Stimulated activated memory B cell treated with anti-CD40 and anti-IgM and Interleukin-4, amounts not matched to agents 10 μg/mL and 1 μg/mL and 100 μg/mL, for 72 hours (primary cell): ENCODE measurements at places on chromosomes 11 and 22.

- H3K27ac ChIP-seq: no peak overlapping the region
- ATAC-seq: no peak
- H3K36me3 ChIP-seq: peaks cover 5% of the 10 kb centered on the region
- H3K4me1 ChIP-seq: no peaks in the 10 kb centered on the region
Measured at GRCh38 chr11:123218451-123218850, 23.4 kb upstream of the CLMP start.

DNA sequence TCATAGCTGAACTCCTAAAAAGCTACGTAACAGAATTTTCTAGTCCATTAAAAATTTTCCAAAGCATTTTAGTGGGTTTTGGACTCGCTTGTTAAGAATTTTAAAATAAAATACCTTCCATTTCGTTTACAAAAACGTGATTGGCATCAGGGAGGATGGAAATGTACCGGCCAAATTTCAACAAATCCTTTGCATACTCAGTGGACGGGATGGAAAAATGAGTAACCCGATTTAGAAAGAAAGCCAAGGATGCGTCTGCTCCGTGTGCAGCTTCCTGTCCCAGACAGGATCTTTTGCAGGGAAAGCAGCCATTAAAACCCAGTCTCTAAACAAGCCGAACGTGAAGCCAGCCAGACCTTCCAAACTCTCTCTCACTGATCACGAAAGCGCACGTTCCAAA is 15.6 kb downstream of the TMEM184B start:
- H3K4me3 ChIP-seq: no peak overlapping the region
- no peaks in the 10 kb centered on the region for H3K27me3 ChIP-seq
- no peak for ATAC-seq
- H3K36me3 ChIP-seq: no peaks in the 10 kb centered on the region

GRCh38 chr22:24595228-24595627 is 2.4 kb upstream of the LRRC75B start:
- H3K27me3 ChIP-seq: no peaks in the 10 kb centered on the region
- peaks cover 6% of the 10 kb centered on the region for H3K4me1 ChIP-seq
- no peak overlapping the region for H3K27ac ChIP-seq
- H3K4me3 ChIP-seq: no peak overlapping the region
- ATAC-seq: no peak
- no peaks in the 10 kb centered on the region for H3K36me3 ChIP-seq

DNA sequence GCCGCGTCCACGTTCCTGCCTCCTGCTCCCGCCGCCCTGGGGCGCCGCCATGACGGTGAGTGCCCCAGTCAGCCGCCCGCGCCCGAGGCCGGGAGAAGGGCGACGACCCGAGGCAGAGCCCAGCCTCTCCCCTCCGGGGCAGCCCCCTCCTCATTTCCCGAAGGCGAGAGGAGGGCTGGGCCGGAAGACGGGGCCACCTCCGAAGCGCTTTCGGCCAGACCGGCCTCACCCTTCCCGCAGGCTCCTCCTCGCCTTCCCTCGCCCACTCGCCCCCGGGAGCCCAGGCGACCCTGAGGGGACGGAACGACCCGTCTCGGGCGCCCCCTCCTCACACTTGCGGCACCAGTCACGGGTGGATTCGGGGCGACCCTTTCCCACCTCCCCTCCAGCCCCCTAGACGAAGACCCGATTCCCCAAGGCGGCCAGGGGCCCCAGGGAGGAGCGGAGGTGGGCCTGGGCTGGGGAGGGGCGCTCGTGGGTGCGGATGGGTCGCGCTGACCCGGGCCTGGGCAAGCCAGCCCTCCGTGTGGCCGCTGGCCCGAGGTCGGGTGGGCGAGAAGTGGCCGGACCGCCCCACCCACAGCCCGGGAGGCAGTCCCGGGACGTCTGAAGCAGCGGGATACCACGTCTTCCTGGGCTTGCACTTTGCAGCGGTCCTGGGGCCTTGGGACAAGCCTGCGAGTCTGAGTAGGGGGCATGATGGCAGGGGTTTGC is 49.7 kb downstream of the TRIOBP start:
- H3K36me3 ChIP-seq: no peaks in the 10 kb centered on the region
- H3K27ac ChIP-seq: peak overlapping the region; percentile 47
- H3K4me3 ChIP-seq: peak overlapping the region; percentile 85

GRCh38 chr22:43750751-43751150 is 61.4 kb downstream of the EFCAB6 start:
- ATAC-seq: no peak
- H3K27ac ChIP-seq: no peak overlapping the region
- no peaks in the 10 kb centered on the region for H3K4me1 ChIP-seq
- peaks cover 44% of the 10 kb centered on the region for H3K27me3 ChIP-seq
- H3K36me3 ChIP-seq: no peaks in the 10 kb centered on the region

- H3K4me1 ChIP-seq: no peaks in the 10 kb centered on the region
- no peak for ATAC-seq
- no peaks in the 10 kb centered on the region for H3K36me3 ChIP-seq
Measured at GRCh38 chr11:132888226-132888625, 644.1 kb downstream of the OPCML start.

GRCh38 chr11:96257972-96258934 is 84.7 kb downstream of the MAML2 start:
- H3K4me3 ChIP-seq: peak overlapping the region; percentile 55
- peaks cover 74% of the 10 kb centered on the region for H3K4me1 ChIP-seq
- H3K27ac ChIP-seq: peak overlapping the region; percentile 88
- no peaks in the 10 kb centered on the region for H3K36me3 ChIP-seq

DNA sequence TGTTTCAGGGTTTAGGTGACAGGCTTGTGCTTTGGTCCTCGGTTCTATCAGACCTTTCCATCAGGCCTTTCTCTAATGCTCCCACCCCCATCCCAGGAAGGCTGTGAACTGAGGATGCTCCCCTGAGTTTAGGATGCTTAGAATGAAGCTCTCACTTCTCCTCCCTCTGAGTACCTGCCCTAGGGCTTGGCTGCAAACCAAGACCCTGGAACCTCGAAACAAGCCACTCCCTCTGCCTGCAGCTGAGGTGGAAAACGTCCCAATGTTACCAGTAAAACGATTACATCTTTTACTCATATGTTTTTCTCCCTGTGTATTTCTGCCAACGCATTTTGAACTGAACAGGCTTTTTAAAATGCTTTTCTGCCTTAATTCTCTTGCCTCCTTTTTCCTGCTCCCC is 54.5 kb upstream of the BMAL1 start:
- no peak overlapping the region for H3K4me3 ChIP-seq
- no peaks in the 10 kb centered on the region for H3K27me3 ChIP-seq
- no peaks in the 10 kb centered on the region for H3K4me1 ChIP-seq
- no peak overlapping the region for H3K27ac ChIP-seq

DNA sequence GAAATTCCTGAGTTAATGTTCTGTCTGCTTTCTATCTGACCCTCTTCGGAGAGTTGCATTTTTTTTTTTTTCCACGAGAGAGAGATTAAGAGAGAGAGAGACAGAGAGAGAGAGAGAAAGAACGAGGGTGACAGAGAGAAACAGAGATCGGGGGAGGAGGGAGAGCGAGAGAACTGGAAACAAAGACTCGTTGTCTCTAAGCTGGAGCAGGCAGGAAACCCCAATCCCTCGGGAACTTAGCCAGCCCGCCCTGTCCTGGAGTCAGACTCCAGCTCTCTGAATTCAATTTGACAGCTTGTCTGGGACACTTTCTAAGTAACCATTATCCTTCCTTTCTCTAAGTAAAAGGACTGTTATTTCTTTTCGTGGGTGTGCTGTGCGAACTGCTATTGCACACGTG is 76.9 kb downstream of the KCNJ1 start:
- no peak overlapping the region for H3K4me3 ChIP-seq
- H3K27me3 ChIP-seq: no peaks in the 10 kb centered on the region
- H3K27ac ChIP-seq: no peak overlapping the region
- ATAC-seq: no peak

GRCh38 chr22:48173061-48173772 is 1410.8 kb downstream of the TBC1D22A start:
- H3K4me1 ChIP-seq: no peaks in the 10 kb centered on the region
- no peaks in the 10 kb centered on the region for H3K36me3 ChIP-seq
- no peak overlapping the region for H3K4me3 ChIP-seq

DNA sequence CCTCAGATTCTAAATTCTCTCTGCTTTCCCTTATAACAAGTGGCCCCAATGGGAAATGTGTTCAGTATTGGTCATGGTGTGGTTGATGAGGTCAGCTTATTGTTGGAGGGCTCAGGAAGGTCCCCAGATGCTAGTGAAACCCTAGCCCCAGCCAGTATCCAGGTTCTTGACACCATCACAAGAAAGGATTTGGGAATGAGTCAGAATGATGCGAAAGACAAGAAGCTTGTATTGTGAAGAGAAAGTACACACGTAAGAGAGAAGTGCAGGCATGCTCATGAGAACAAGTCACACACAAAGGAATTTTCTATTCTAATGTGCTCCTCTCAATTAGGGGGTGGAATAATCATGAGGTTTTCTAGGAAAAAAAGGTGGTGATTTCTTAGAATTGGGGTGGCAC is 34.9 kb upstream of the TRPC6 start:
- ATAC-seq: no peak
- H3K27me3 ChIP-seq: no peaks in the 10 kb centered on the region
- no peak overlapping the region for H3K4me3 ChIP-seq
- no peak overlapping the region for H3K27ac ChIP-seq

- no peak for ATAC-seq
- peaks cover 15% of the 10 kb centered on the region for H3K4me1 ChIP-seq
- H3K27ac ChIP-seq: no peak overlapping the region
- H3K27me3 ChIP-seq: peaks cover 10% of the 10 kb centered on the region
- H3K36me3 ChIP-seq: no peaks in the 10 kb centered on the region
Measured at GRCh38 chr11:19957294-19957943, 202.9 kb downstream of the DBX1 start.

GRCh38 chr22:20268279-20269012 is at the start of gene RTN4R:
RTN4R (minus strand) TSS chr22:20268318; CDS start chr22:20268092, 226 bp downstream.
- peak; percentile 74 for ATAC-seq
- H3K27ac ChIP-seq: no peak within 1 kb of the TSS
- peak within 1 kb of the TSS; percentile 66 for H3K4me3 ChIP-seq
- H3K36me3 ChIP-seq: no peaks in the 10 kb centered on the region
- peaks cover 57% of the 10 kb centered on the region for H3K27me3 ChIP-seq

DNA sequence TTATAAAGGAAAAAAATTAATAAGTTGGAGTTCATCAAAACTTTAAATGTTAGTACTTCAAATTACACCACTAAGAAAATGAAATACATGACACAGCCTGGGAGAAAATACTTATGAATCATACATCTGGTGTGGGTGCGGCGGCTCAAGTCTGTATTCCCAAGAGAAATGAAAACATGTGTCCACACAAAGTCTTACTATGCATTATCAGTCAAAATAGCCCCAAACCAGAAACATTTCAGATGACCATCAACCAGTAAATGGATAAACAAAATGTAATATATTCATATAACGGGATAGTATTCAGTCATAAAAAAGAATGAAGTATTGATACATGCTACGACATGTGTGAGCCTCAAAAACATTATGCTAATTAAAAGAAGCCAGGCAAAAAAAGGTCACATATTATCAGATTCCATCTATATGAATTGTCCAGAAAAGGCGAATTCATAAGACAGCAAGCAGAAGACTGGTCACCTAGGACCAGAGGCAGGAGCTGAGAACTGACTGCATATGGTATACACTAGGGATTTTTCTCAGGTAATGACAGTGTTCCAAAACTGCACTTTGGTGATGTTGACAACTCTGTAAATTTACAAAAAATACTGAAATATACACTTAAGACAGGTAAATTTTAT is 5.3 kb upstream of the AKIP1 start:
- ATAC-seq: no peak
- peaks cover 21% of the 10 kb centered on the region for H3K27me3 ChIP-seq
- no peak overlapping the region for H3K4me3 ChIP-seq
- H3K36me3 ChIP-seq: peaks cover 6% of the 10 kb centered on the region
- no peak overlapping the region for H3K27ac ChIP-seq

DNA sequence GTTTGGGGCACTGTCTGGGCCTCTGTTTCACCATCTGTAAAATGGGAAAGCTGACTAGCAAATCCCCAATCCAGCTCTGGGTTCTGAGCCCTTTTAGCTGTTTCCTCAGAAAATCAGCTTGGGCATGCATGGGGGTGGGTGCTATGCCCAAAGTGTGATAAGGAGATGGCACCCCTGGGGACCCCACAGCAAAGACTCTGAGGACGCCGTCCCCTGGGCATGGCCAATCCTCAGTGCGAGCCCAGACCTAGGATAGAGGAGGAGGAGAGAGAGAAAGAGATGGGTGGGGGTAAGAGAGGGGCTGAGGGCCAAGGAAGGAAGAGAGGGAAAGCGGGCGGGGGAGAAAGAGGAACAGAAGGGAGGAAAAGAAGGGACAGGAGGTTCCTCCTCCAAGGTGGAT is 31.8 kb downstream of the TPBGL start:
- peaks cover 3% of the 10 kb centered on the region for H3K36me3 ChIP-seq
- H3K4me1 ChIP-seq: peaks cover 37% of the 10 kb centered on the region
- H3K4me3 ChIP-seq: no peak overlapping the region
- no peak for ATAC-seq
- no peaks in the 10 kb centered on the region for H3K27me3 ChIP-seq

- peaks cover 39% of the 10 kb centered on the region for H3K4me1 ChIP-seq
- no peak overlapping the region for H3K27ac ChIP-seq
- no peaks in the 10 kb centered on the region for H3K36me3 ChIP-seq
Measured at GRCh38 chr11:64650923-64651523, 60.0 kb downstream of the SLC22A12 start.

DNA sequence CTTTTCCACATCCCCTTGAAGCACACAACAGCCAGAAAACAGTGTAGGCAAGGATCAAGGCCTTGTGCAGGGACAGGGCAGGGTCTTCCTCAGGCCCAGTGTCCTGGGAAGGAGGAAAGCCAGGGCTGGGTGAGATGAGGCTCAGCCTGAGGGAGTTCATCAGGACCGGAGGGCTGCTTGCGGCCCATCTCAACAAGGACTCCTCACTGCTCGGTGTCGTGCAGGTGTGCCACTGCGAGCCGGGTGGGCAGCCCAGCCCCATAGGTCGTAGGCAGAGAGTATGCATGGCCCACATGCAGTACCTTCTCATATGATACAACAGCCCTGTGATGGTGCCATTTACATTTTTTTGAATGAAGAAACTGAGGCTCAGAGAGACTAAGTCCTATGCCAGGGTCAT is 12.9 kb downstream of the SHISA8 start:
- H3K4me3 ChIP-seq: no peak overlapping the region
- peaks cover 9% of the 10 kb centered on the region for H3K4me1 ChIP-seq
- no peak overlapping the region for H3K27ac ChIP-seq
- ATAC-seq: no peak

DNA sequence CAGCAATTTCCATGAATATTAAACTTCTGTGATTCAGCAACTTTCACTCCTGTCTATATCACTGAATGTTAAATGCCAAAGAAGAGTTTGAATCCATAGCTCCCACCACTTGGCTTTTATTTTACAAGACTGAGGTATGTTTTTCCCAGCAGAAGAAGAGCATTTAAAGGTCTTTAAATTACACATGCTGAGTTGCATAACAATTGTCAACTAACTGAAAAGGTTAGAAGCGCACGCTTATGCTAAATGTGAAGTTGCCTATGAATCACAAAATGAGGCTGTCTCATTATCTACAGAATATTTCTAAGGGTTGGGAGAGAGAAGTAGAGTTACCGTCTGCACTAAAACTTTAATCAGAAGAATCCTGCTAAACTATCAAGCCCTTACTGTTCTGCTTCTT is 1086.3 kb downstream of the FAM181B start:
- no peak overlapping the region for H3K27ac ChIP-seq
- H3K4me3 ChIP-seq: no peak overlapping the region
- H3K36me3 ChIP-seq: no peaks in the 10 kb centered on the region

GRCh38 chr11:122721964-122722266 is 66.4 kb downstream of the UBASH3B start:
- no peak overlapping the region for H3K4me3 ChIP-seq
- H3K27me3 ChIP-seq: peaks cover 18% of the 10 kb centered on the region
- H3K4me1 ChIP-seq: peaks cover 40% of the 10 kb centered on the region
- no peak overlapping the region for H3K27ac ChIP-seq
- no peak for ATAC-seq
